Vagina (tissue), 2 donors: ENCODE measurements at places on chromosomes 13 and 19.

DNA sequence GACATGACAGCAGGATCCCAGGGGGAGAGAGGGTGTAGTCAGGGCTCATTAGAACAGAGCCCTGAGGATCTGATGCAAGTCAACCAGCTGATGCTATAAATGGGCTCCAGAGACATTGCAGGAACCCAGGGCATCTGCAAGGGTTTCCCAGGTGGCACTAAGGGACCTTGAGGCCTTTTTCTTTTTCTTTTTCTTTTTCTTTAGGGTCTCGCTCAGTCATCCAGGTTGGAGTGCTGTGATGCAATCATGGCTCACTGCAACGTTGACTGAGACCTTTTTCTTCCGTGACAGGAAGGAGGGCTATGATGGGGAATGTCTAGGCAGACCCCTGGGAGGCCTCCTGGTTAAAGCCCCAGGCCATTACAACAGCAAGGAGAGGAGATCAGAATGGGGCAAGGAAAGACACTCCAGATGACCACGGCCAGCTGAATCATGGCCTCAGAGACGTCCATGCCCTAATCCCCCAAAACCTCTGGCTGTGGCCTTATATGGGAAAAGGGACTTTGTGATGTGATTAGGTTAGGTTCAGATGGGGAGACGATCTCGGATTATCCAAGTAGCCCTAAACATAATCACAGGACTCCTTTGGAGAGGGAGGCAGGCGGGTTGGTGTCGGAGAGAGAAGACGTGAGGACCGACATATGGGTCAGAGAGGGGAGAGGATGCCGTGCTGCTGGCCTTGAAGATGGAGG lies 4.5 kb upstream of the FCGRT start:
- DNase-seq, result no peak

- DNase-seq, result no peak
Measured at GRCh38 chr19:756236-756635, 5.3 kb downstream of the MISP start.

- DNase-seq, result no peak
Measured at GRCh38 chr13:98261165-98261702, 84.2 kb upstream of the RNF113B start.

GRCh38 chr13:110396476-110396875 lies 89.4 kb downstream of the COL4A2 start:
- DNase-seq, result no peak

DNA sequence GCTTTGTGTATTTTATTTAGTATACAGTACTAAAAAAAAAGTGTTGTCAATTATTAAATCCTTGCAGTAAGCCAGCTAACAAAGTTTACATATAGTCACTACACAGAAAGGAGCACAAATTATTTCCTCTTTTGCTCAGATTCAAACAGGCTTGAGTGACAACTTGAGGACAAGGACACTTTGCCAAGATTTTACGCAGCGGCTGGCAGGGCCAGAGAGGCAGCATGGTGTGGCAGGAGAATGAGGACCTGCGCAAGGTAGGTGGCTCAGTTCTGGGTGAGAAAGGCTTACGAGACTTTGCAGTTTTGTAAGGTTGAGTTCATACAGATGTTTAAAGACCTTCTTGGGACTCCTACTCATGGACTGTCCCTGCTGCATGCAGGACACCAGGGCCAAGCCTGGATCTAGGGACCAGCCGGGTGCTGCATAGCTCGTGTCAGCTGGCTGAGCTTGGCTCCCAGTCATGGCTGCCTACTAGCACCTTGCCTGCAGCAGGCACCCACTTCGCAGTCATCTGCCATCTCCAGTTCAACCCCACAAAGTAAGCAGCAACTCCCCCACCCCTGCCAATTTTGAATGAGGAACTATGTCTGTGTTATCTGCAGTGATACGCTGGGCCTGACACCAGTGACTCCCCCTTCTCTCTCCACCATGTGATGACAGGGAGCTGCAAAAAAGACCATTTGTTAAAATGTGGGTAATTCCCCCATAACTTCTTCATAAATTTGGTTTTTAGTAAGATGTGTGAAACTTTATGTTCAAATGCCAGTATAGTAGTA lies 3.7 kb upstream of the TUBA3C start:
- DNase-seq, result peak; percentile 82

- no peak for DNase-seq
Measured at GRCh38 chr19:47099576-47100050, 14.0 kb downstream of the ZC3H4 start.

DNA sequence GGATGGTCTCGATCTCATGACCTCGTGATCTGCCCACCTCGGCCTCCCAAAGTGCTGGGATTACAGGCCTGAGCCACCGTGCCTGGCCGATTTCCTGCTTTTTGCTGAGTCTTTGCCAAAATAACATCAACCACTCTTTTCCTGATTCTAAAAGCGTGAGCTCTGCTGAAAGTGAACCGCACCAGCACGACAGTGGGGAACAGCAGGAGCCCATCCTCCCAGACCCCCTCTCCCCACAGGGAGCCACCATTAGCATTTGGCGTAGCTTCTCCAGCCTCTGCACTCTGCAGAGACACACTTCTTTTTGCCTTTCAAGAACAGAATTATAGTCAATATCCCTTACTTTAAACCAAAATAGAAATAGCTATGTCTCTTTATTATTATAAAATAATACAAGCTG lies 41.3 kb downstream of the MYH14 start:
- no peak for DNase-seq

DNA sequence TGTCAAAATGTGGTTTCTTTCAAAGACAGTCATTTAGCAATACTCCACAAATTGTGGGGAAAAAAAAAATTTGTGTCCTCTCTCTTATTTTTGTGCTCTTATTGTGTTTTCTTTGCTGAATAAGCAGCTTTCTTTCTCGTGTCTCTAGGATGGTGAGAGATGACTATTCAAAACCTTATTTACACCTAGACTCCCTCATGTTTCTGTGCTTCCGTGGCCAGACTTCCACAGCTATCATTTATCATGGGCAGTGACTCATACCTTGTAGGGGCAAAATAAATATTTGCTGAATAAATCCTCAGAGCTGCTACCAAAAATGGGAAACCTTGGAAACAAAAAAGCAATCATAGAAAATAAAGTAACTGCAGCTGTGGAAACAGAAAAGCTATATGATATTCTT lies 204.9 kb upstream of the MIR17HG start:
- no peak for DNase-seq

- no peak for DNase-seq
Measured at GRCh38 chr13:50700664-50701305, 142.7 kb downstream of the DLEU7 start.

GRCh38 chr13:26465954-26466353 lies 91.5 kb upstream of the WASF3 start:
- no peak for DNase-seq

GRCh38 chr13:110645750-110646149 lies 30.4 kb downstream of the NAXD start:
- DNase-seq, result no peak

- DNase-seq, result no peak
Measured at GRCh38 chr13:44498969-44499368, 77.2 kb downstream of the TSC22D1 start.

- DNase-seq, result no peak
Measured at GRCh38 chr13:52707375-52707774, 32.2 kb downstream of the CNMD start.

GRCh38 chr13:94968040-94968756 lies 255.9 kb upstream of the SOX21 start:
- no peak for DNase-seq

DNA sequence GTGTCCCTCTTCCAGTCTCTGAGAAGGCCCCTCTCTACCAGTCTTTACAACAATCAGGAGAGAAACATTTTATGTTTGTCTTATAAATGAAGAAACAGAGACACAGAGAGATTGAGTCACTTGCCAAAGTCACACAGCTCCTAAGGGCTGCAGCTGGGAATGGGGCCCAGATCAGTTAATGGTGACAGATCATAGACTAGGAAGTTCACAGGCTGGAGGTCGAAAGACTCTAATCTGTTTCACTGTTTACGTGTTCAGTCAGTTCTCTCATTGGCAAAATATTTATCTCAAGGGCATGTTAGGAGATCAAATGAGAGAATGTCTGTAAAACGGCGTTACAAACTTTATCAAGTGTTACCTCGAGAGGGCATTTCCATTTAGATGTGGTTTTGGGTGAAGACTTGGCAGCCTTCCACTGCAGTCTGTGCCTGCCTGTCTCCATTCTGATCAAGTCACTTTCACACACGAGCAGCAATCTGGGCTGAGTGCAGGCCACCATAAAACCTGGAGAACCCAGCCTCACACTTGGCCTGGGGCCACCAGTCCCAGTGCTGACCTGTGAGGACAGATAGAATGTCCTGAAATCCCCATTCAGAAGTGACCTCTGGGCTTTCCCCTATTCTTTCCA lies 65.1 kb downstream of the SIAH3 start:
- peak; percentile 37 for DNase-seq

GRCh38 chr13:66693656-66694055 lies 536.5 kb downstream of the PCDH9 start:
- no peak for DNase-seq

- no peak for DNase-seq
Measured at GRCh38 chr19:2050991-2051772, at the start of gene MKNK2. Gene MKNK2 (minus strand): TSS chr19:2051244. CDS start chr19:2050851, 393 bp downstream.
